ENCODE measurements at places on chromosomes 6 and 20.

DNA sequence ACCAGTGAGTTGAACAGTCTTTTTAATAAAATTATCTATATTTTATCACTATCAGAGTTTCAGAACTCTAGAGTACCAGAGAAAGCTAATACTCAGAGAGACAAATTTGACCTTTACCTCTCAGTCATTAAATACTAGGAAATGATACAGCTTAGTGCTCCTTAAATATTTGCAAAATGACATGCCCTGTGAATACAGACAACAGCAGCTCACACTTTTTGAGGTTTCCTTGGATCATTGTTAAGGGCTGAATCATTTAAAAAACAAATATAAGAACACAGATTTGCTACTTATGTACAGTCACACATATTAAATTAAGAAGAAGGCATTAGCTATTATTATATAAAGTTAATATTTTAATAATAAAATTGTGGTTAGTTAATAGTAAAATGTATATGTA, 1158.7 kb upstream of the EYS start:
- DNase-seq = no peak

DNA sequence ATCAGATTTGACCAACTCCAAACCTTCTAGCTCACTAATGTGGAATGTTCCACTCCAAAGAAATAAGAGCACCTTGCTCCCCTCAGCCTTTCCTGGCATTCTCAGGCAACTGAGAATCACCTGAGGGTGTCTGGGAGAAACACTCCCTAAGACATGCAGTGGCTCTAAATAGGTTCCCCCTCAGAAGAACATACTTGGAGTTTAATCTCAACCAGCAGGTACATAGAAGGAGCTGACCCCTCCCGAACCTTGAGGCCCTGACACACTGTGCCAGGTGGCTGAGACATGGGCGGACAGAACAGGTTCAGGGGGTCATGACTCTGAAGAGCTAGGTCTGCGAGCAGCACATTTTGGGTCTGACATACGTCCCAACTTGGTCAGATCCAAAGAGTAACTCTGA, 107.6 kb upstream of the MAP3K4 start:
- DNase-seq = no peak

GRCh38 chr6:26372308-26373144, 7.5 kb downstream of the BTN3A2 start:
- no peak for DNase-seq

DNA sequence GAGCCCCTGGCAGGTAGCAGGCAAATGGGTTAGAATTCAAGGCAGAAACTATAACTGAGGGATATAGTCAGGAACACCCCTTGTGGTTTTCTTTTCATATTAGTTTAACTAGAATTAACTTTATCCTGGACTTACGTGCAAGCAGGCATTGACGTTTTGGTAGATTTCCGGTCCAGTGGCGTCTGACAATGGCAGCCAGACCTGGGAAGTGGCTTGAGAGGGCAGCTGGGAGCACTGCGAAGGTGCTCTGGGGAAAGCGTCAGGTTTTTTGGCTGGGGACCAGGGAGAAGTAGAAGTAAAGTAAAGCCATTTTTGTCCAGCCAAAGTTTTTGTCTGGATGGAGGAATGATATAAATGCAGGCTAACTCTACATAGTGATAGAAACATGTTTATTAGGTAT, 8.4 kb upstream of the ACSS1 start:
- DNase-seq = no peak

DNA sequence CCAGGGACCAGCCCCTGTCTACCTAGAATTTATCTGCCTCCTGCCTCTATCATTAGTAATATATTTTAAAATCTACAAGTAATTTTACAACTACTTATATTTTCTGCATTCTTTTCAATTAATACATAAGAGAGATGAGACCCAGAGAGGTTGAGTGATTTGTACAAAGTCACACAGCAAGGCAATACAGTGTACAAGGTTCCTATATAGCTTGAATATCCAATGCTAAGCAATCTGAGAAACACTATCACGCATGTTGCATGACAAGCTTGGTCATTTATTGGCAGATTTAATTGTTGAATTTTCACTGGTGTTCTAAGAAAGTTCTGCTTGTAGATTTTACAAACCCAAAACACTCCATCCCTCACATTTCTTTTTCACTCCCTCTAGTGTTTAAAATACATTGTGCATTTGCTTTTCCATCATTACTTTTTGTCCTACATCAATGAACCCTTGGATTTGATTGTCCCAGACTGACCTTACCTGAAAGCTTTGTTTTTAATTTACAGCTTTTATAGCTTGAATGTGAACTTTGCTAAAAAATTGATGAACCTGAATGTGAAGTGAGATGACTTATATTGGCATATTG, 520.9 kb upstream of the CITED2 start:
- DNase-seq = no peak

GRCh38 chr6:75219263-75219662, 13.4 kb upstream of the COL12A1 start:
- no peak for DNase-seq

GRCh38 chr6:33710296-33711121, 991 bp downstream of the UQCC2 start:
- DNase-seq = no peak

- no peak for DNase-seq
Measured at GRCh38 chr6:126307849-126308248, 32.1 kb upstream of the CENPW start.

GRCh38 chr6:52529311-52529710, 47.5 kb downstream of the TRAM2 start:
- DNase-seq = no peak

GRCh38 chr6:40874495-40874894, 164.5 kb downstream of the UNC5CL start:
- no peak for DNase-seq

- DNase-seq = no peak
Measured at GRCh38 chr20:8413691-8414090, 281.6 kb downstream of the PLCB1 start.

- no peak for DNase-seq
Measured at GRCh38 chr6:26598267-26598666, 1.5 kb downstream of the ABT1 start.

DNA sequence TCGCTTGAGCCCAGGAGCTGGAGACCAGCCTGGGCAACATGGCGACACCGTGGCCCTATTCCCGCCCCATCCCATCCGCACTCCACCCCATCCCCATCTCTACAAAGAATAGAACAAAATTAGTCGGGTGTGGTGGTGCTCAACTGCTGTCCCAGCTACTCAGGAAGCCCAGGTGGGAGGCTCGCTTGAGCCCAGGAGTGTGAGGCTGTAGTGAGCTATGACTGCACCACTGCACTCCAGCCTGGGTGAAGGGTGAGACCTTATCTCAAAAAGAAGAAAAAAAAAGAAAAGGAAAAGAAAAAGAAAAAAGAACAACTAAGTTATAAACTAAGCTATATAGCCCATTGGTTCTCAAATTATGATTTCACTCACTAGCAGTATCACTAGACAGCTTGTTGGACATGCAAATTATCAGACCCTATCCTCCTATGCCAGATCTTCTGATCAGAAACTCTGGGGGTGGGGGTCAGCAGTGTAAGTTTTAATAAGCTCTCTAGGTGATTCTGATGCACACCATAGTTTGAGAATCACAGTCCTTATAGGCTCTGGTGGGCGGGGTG, 491 bp upstream of the ITCH start:
- no peak for DNase-seq

GRCh38 chr6:1382331-1382882, 7.0 kb upstream of the FOXF2 start:
- no peak for DNase-seq

DNA sequence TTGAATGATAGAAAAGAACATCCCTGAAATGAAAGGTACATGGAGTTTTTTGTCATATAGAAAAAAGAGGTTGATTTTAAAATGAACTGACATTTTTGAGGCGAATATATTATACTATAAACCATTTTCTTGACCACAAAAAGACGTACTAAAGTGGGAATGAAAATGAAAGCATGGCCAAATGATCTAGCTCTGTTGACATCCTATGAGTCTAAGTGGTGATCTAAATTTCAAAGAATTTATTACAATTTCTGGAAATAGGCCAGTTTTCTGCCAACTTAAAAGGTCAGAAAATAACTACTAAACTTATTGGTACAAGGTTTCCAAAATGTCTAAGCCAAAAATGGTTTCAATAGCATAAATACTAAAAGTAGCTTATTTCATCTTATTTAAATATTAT, 536.8 kb downstream of the EYS start:
- no peak for DNase-seq

DNA sequence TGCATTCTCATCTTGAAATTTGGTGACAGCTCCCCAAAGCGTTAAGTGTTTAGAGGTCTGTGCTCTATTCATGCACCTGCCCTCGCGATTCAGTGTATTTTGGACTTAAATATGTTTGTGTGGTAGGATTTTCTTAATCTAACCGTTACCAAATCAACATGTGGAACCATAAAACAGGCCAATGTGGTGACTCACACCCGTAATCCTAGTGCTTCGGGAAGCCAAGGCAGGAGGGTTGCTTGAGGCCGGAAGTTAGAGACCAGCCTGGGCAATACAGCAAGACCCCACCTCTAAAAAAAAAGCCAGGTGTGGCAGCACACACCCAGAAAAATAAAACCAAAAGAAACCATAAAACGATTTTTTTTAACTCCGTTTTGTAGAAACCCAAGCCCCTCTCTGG, 31.5 kb downstream of the PYGB start:
- DNase-seq = no peak

DNA sequence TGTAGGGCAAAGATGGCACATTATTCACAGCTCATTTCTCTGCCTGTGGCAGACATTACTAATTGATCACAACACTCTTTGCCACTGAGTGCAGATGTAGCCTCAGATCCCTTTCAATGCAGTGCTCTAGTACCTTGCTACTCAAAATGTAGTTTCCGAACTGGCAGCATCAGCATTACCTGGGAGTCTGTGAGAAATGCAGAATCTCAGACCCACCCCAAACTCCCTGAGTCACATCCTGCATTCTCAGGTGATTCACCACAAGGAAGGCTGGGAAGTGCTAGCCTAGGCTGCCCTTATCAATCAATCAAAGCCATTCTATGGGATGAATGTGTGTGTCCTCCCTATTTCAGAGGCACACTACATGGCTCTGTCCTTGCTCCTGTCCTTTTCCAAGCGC, 58.5 kb downstream of the PCNA start:
- DNase-seq = peak; percentile 61

DNA sequence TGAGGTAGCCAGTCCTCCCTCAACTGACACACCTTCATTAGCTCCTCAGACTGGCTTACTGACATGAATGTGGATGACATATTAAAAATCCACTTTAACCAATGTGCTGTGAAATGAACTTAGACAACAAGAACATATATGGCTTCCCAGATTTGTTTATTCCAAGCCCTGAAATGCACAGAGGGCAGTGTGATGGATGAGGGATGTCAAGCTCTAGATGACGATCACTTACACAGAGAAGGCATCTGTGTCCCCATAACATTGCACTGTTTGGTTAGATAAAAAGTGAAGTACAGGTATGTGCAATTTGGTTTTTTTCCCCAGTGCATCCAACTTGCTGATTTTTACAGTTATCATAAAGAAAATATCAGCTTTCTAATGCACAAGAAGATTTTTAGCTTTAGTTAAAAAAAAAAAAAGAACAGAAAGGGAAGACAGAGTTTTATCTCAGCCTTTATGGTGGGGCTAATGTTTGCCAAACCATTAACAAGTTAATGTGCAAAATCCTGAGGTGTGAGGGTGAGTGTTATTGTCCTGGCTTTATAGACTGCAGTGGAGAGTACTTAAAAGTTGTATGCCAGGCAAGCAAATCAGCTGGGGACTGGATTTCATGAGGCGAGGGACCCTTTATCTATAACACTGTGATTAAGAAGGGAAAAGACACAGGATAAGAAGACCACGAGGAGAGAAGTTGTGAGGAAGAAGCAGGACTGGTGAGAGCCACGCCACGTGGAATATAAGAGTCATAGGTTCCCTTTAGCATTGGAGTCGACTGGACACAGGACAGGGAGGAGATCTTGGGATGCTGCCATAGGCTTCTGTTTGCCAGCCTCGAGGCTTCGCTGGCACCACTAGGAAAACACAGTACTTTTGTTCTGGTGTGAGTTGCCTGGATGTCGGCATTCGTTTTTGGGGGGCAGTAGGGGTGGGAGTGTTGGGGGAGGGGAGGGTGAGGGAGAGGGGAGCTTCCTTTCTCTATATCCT, 90.0 kb upstream of the BACH2 start:
- DNase-seq = no peak

GRCh38 chr6:119360262-119360915, 10.8 kb upstream of the MAN1A1 start:
- no peak for DNase-seq

- DNase-seq = no peak
Measured at GRCh38 chr20:46446851-46447250, 40.4 kb upstream of the ELMO2 start.

DNA sequence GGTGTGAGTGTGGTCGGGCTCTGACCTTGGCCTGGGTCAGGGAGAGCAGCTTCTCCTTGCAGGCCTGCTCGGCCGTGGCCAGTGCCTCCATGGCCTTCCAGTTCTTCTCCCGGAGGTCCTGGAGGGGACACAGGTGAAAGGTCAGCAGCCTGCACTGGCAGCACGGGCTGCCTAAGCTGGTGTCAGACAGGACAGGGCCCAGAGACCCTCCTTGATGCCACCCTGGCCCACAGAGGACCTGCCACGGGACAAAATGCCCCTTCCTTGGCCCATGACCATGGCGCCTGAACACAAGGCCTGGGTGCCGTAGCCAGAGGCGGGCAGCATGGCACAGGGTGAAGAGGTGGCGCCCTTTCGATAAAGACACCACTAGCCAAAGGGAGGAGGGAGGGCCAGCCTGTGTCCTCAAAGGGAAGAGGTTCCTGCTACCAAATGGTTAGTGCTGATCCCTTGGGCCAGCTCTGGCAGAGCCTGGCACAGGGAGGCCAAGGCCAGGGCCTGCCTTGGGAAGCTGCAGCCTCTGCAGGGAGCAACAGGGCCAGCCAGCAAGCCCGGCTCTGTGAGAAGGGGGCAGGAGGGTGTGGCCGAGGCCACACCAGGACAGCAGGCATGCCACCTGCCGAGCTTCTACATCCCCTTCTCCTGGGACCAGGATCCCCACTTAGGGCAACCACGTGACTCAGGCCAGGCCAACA, 54.8 kb downstream of the DSTN start:
- no peak for DNase-seq

- no peak for DNase-seq
Measured at GRCh38 chr20:46260480-46260879, 47.8 kb downstream of the CDH22 start.

- DNase-seq = no peak
Measured at GRCh38 chr6:7175462-7175861, 67.7 kb downstream of the RREB1 start.

DNA sequence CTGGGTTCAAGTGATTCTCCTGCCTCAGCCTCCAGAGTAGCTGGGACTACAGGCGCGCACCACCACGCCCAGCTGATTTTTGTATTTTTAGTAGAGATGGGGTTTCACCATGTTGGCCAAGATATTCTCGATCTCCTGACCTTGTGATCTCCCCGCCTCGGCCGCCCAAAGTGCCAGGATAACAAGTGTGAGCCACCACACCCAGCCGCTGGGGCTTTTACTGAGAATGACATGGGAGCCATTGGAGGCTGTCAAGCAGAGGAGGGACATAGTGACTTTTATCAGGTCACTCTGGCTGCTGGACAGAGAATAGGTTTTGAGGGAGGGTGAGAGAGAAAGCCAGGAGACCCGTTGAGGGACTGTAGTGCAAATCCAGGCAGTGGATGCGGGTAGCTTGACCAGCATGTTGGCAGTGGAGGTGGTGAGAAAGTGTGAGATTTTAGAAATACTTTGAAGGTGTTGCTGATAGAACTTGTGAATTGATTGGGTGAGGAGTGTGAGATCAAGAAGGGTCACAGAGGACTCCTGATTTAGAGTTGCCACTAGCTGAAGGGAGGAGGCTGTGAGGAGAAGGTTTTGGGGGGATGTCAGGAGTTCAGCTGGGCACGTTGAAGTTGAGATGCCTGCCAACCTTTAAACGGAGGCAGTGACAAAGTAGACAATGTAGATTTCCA, 14.7 kb downstream of the ZNF341 start:
- DNase-seq = no peak
